ENCODE measurements at places on chromosomes 2 and 18.
A peak's percentile ranks its signal among the peaks of the same experiment; 100 is the strongest.

- H3K4me3 ChIP-seq: no peak overlapping the region
- no peaks in the 10 kb centered on the region for H3K27me3 ChIP-seq
- H3K27ac ChIP-seq: no peak overlapping the region
- no peak for DNase-seq
Measured at GRCh38 chr2:32838949-32839348, 107.8 kb upstream of the LTBP1 start.

GRCh38 chr18:48868468-48869466 is 82.0 kb downstream of the SMAD7 start:
- H3K36me3 ChIP-seq: peaks cover 3% of the 10 kb centered on the region
- peak overlapping the region; percentile 95 for H3K27ac ChIP-seq
- H3K27me3 ChIP-seq: no peaks in the 10 kb centered on the region

DNA sequence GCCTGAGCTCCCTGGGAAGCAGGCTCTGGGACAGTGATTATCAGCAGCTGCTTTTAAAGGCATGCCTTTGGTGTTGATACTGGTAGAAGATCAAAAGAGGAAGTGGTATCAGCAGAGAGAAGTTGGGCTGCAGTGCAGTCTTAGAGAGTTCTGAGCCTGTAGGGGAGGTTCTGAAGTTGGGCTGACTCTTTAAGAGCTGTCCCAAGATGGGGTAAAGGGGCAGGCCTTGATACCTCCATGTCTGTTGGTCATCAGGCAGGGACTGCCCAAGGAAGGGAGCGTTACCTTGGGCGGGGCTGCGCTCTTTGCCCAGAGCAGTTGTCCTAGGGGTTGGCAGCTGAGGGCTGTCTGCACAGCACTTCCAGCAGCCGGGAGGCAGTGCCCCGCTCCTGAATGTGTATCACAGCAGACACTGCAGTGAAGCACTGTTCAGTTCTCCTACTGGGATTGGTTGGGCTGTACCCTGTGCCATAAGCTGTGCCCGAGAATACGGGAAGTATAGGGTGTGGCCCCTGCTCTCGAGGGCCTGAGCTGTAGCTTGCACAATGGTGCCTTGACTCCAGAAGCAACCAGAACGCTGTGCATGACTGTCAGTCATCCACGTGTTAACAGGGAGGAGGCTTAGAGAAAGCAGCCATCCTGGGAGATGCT is 177.0 kb downstream of the CTIF start:
- H3K27me3 ChIP-seq: no peaks in the 10 kb centered on the region
- peaks cover 15% of the 10 kb centered on the region for H3K36me3 ChIP-seq

DNA sequence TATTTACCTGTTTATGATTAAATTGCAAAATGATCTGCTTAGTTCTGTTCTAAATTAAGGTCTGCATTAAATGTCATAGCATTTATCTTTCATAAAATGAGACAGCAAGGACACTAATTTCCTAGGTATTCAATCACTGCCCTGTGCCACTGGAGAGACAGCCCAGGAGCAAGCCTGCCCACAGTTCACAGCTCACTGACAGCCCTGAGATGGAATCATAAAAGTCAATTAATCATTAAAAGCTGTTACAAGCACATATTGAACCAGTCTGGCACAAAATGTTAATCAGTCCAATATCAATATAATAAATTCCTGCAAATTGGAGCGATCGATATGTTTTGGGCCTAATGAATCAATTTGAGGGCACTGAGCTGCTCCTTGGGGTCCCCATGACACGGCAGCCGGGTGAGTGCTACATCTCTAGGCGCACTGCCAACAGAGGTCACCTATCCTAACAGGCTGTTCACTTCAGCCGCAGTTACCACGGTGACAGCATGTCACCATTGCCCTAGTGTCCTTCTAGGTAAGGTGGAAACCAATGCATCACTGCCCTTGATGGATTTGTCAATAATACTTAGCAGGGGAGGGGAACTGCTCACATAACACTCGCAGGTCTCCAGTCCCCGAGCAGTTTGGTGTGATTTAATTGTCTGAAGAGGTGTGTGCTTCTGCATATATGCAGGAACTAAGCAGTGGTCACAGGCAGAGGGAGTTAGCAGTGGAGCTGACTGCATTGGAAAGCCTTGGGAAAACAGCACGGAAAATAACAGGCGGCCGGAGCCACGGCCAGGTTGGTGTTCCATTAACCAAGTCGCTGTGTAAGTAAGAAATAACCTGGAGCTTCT is 47.3 kb downstream of the POU3F3 start:
- peaks cover 5% of the 10 kb centered on the region for H3K27me3 ChIP-seq
- no peak overlapping the region for H3K27ac ChIP-seq
- no peaks in the 10 kb centered on the region for H3K4me1 ChIP-seq

GRCh38 chr2:10721396-10722251 is at the start of gene ATP6V1C2:
Gene ATP6V1C2 (plus strand): TSS chr2:10721630. CDS start chr2:10722850, 1,220 bp downstream.
- peak; percentile 33 for DNase-seq
- H3K27ac ChIP-seq: peak within 1 kb of the TSS; percentile 73
- peaks cover 16% of the 10 kb centered on the region for H3K4me1 ChIP-seq
- peaks cover 34% of the 10 kb centered on the region for H3K27me3 ChIP-seq
- H3K4me3 ChIP-seq: peak within 1 kb of the TSS; percentile 82

- H3K4me3 ChIP-seq: no peak overlapping the region
- H3K27ac ChIP-seq: no peak overlapping the region
- DNase-seq: no peak
- peaks cover 3% of the 10 kb centered on the region for H3K4me1 ChIP-seq
Measured at GRCh38 chr2:16948710-16949109, 283.1 kb upstream of the CYRIA start.

GRCh38 chr2:237726401-237726830 is 72.2 kb upstream of the RBM44 start:
- H3K36me3 ChIP-seq: peaks cover 61% of the 10 kb centered on the region
- H3K4me3 ChIP-seq: no peak overlapping the region
- no peak for DNase-seq
- peaks cover 77% of the 10 kb centered on the region for H3K4me1 ChIP-seq
- no peaks in the 10 kb centered on the region for H3K27me3 ChIP-seq
- peak overlapping the region; percentile 83 for H3K27ac ChIP-seq

GRCh38 chr2:85791704-85792565 is 38.1 kb downstream of the ATOH8 start:
- peaks cover 23% of the 10 kb centered on the region for H3K27me3 ChIP-seq
- no peak overlapping the region for H3K27ac ChIP-seq
- DNase-seq: no peak
- no peak overlapping the region for H3K4me3 ChIP-seq
- no peaks in the 10 kb centered on the region for H3K36me3 ChIP-seq

DNA sequence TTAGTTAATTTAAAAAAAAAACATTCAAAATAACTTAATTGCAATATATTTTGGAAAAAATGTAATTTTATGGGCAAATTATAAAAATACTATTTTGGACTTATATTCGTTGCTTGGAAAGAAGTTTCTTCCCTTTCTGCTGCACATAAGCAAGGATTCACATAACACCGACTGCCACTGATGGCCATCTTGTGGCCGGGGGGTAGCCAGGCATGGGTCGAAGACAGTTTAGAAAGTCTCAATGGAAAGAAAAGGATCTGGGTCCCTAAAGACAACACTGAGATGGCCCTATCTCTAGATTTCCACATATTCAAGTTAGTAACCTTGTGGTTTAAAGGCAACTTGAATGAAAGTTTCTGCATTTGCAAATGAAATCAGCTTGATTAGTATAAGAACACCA is 318.6 kb downstream of the AKAIN1 start:
- no peaks in the 10 kb centered on the region for H3K27me3 ChIP-seq
- H3K4me1 ChIP-seq: no peaks in the 10 kb centered on the region

- H3K27me3 ChIP-seq: peaks cover 11% of the 10 kb centered on the region
- peaks cover 8% of the 10 kb centered on the region for H3K4me1 ChIP-seq
- no peaks in the 10 kb centered on the region for H3K36me3 ChIP-seq
Measured at GRCh38 chr2:41618754-41619153, 429.1 kb upstream of the PKDCC start.

DNA sequence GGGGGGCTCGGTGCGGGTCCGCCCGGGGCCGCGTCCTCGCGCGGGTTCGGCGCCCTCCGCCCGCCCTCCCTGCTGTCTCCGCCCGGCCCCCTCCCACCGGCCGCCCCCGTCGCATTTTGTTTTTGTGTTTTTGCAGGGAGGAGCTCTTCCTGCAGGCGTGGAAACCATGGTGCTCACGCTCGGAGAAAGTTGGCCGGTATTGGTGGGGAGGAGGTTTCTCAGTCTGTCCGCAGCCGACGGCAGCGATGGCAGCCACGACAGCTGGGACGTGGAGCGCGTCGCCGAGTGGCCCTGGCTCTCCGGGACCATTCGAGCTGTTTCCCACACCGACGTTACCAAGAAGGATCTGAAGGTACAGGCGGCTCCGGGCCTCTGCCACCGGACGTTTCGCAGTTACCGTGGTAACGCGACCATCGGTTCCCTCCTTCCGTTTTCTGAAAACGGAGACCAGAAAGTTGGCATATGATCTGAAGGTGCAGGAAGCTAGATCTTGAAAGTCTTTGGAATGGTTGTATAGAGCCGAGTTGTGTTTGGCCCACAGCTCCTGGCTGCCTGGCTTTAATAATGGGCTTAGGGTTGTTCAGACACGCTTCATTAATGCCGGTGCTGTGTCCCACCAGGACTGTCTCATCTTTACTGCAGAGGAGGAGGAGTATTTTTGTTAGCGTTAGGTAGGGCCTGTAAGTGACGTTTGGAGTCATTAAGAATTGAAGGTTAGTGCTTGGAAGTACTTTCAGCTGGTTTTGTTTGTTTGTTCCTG is 891 bp downstream of the KDM3A start:
- peaks cover 32% of the 10 kb centered on the region for H3K36me3 ChIP-seq
- peak overlapping the region; percentile 89 for H3K4me3 ChIP-seq

- no peak overlapping the region for H3K4me3 ChIP-seq
- H3K27me3 ChIP-seq: no peaks in the 10 kb centered on the region
- peaks cover 5% of the 10 kb centered on the region for H3K4me1 ChIP-seq
- DNase-seq: no peak
- H3K36me3 ChIP-seq: peaks cover 54% of the 10 kb centered on the region
Measured at GRCh38 chr18:69998523-69998987, 50.9 kb upstream of the CD226 start.

DNA sequence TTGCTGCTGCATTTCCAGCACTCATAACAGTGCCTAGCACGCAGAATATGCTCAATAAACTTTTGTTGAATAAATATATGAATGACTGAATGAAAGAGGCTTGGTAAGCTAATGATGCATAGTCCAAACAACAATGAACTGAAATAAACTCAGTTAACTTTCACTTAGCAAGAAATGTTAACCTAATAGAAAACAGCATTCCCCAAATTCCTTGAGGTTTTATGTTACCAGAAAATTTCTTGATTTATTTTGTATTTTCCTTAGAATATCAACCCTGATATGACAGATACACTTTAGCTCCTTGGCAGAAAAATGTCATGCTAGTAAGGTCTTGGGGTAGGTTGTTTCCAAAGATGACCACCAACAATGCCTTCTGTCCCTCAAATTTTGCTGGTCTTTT is 217.4 kb downstream of the KCNE4 start:
- DNase-seq: no peak
- H3K36me3 ChIP-seq: no peaks in the 10 kb centered on the region
- no peaks in the 10 kb centered on the region for H3K27me3 ChIP-seq
- no peak overlapping the region for H3K27ac ChIP-seq
- H3K4me3 ChIP-seq: no peak overlapping the region

GRCh38 chr2:130790804-130791616 is 35.7 kb downstream of the AMER3 start:
- no peaks in the 10 kb centered on the region for H3K36me3 ChIP-seq
- peaks cover 11% of the 10 kb centered on the region for H3K27me3 ChIP-seq
- no peak for DNase-seq
- peaks cover 2% of the 10 kb centered on the region for H3K4me1 ChIP-seq

- no peak overlapping the region for H3K4me3 ChIP-seq
- no peaks in the 10 kb centered on the region for H3K27me3 ChIP-seq
- H3K27ac ChIP-seq: no peak overlapping the region
- no peaks in the 10 kb centered on the region for H3K4me1 ChIP-seq
Measured at GRCh38 chr18:60508108-60508507, 135.5 kb upstream of the MC4R start.

- peaks cover 6% of the 10 kb centered on the region for H3K36me3 ChIP-seq
- H3K4me3 ChIP-seq: no peak overlapping the region
- no peaks in the 10 kb centered on the region for H3K27me3 ChIP-seq
- H3K27ac ChIP-seq: no peak overlapping the region
- peaks cover 10% of the 10 kb centered on the region for H3K4me1 ChIP-seq
Measured at GRCh38 chr2:72973566-72974435, 56.5 kb downstream of the EMX1 start.

Data from stimulated activated naive B cell treated with anti-CD40 and anti-IgM and Interleukin-4, amounts not matched to agents 10 μg/mL and 1 μg/mL and 100 μg/mL, for 72 hours (primary cell).